Cardiac muscle cell (in vitro differentiated cells and primary cell): ENCODE measurements at places on chromosomes 11 and 22.

GRCh38 chr11:90284171-90284570 lies 61.3 kb upstream of the CHORDC1 start:
- DNase-seq = no peak

GRCh38 chr22:40818192-40818746 lies 877 bp downstream of the SLC25A17 start:
- no peak for DNase-seq

DNA sequence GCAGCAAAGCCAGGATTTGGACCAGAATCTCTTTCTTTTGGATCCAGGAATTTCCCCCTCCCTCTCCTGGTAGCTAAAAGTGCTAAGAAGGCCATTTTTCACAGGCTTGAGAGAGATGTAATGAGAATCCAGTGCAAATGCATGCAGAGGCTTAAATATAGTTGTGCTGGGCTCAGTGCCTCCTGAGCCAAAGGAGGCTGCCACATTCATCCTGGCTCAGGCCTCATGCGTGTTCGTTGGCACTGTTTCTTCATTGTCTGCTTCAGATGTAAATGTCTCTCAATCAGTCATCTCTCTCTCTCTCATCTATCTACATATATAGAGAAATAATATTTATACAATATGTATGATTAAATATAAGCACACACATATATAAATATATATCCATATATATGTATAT lies 83.6 kb downstream of the INSC start:
- no peak for DNase-seq

DNA sequence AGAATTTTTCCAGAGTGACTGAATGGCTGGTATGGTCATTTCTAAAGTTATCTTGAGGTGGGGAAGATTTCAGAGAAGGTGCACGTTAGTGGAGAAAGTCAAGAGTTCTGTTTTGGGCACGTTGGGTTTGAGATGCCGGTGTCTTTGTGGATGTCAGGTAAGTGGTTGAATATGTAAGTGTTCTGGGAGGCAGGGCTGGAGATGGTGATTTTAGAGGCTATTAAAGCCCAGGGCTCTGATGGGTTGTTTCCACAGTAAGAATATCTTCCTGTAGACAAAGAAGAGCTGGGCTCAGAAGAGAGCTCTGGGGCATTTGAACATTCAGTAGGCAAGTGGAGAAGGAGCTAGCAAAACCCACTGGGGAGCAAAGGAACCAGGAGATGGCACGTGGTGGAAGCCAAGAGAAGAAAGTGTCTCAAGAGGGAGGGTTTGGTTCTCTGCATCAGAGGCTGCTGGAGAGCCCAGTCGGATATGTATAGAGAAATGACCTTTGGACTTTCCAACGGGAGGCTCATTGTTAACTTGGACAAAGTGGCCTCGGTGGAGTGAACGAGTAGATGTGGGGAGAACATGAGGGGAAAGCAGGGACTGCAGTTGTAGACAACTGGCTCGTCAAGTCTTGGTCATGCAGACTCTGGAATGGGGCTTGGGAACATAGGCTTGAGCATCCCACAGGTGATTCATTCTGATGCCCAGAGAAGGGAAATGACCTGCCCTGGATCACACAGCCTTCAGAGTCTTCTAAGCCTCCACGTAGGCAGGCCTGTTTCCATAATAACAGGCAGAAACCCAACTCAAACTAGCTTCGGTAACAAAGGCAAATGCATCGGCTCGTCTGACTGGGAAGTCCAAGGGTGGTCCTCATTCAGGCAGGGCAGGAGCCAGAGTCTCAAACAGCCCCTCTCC lies 98.4 kb upstream of the PARVA start:
- no peak for DNase-seq

GRCh38 chr22:19612866-19613572 lies 88.8 kb upstream of the CLDN5 start:
- DNase-seq = no peak

GRCh38 chr22:40345271-40345670 lies 1.0 kb upstream of the ADSL start:
- peak; percentile 23 for DNase-seq

DNA sequence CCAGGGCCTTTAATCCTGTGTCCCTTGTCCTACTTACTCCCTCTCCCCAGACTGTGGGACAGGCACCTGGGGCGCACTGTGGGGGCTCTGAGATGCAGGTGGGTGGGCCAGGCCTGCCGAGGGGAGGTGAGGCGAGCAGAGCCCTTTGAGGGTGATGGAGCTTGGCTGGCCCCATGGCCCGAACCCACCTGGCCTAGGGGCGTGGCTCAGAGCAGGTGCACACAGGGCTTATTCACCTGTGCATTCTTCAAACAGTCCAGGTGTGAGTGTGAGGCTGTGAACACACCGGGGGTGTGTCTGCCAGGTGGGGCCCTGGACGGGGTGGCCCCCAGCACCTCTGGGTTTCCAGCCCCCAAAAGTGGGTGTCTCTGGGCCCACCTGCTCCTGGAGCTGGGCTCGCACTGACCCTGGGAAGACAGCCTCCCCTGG lies 9.0 kb upstream of the MUC5AC start:
- DNase-seq = no peak

DNA sequence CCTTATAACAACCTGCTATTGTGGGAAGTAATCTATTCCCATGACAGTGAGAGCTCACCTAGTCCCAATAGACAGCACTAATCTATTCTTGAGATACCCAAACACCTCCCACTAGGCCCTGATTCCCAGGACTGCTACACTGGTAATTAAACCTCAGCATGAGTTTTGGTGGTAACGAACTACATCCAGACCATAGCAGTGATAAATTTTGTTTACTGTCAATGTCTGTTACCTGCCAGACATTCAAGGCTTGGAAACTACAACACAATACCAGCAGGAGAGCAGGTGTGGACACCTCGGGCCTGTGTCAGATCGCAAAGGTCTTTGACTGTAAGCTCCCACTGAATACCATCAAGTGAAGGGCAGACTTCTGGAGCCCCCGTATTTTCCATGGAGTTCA lies 187.1 kb downstream of the ARHGAP42 start:
- no peak for DNase-seq

GRCh38 chr11:12241971-12242672 lies 131.7 kb downstream of the MICAL2 start:
- no peak for DNase-seq

GRCh38 chr11:12439615-12440014 lies 62.2 kb downstream of the PARVA start:
- no peak for DNase-seq

DNA sequence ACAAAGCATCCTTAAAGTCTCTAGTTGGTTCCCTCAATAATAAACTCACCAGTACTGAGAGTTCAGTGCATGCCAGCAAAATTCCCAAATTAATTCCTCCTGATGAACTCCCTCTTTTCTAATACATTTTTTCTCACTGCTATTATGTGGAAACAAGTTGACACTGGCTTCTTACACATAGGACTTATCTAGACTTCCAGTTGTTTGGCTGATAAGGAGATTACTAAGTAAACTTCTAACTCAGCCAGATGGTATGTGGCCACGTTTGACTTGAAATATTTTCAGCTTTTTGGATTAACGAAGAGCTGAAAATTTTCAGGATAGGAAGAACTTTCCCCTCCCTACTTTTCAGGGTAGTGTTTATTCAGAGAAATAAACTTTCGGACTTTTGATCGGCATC lies 1154.2 kb upstream of the TENM4 start:
- peak; percentile 81 for DNase-seq

DNA sequence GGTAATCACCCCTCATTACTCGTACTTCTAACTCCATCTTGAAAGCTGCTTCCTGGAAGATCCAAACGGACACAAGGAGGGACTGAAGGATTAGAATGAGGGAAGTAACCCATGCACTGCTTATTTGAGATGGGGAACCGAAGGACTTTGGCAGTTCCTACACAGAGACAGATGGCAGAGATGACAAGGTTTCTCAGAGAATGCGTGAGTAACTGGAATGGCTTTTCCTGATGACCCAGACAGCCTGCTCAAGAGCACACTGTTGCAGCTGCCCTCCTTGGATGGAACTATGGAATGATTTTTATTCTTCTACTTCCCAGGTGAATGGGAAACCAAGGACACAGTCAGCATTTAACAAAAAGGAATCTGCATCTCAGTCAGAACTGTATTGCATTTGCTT lies 7.3 kb downstream of the KCNJ11 start:
- peak; percentile 10 for DNase-seq

DNA sequence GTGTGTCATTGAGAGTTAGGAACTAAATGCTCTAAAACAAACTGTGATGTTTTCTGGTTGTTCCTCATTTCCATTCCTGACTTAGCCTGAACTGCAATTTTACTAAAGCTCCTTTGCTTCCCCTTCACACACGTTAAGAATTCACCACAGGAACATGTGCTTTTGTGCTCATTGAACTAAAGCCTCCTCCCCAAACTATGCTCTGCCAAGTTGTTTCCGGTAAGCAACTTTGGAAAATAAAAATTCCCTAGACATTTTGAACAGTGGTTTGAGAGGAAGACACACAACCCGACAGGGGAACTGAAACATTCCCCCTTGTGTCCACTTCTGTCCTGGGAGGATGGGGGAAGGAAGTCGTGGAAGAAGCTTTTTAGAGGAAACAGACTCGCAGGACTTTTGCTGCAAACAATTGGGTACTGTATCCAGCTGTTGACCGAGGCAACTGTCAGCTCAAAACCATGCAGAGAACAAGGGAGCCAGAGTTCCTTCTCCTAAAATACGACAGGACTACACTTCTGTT lies 66.9 kb downstream of the GAB2 start:
- DNase-seq = no peak

DNA sequence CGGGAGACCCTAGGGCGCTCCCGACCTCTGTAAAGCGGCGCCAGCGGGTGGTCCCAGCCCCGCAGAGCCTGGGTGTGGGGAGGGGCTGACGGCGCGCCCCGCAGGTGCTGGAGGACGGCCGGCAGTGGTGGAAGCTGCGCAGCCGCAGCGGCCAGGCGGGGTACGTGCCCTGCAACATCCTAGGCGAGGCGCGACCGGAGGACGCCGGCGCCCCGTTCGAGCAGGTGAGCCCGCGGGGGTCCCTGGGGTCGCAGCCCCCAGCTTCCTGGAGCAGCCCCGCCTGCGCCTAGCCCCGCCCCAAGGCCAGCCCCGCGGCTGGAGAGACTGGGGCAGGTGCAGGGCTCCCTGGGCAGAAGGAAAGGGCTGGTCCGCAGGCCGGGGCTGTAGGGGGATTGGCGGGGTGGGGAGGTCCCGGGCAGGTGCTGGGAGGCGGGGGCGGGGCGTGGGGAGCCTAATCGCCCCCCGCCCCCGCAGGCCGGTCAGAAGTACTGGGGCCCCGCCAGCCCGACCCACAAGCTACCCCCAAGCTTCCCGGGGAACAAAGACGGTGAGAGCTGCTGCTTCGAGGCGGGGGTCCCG lies 19.7 kb downstream of the EPS8L2 start:
- no peak for DNase-seq

DNA sequence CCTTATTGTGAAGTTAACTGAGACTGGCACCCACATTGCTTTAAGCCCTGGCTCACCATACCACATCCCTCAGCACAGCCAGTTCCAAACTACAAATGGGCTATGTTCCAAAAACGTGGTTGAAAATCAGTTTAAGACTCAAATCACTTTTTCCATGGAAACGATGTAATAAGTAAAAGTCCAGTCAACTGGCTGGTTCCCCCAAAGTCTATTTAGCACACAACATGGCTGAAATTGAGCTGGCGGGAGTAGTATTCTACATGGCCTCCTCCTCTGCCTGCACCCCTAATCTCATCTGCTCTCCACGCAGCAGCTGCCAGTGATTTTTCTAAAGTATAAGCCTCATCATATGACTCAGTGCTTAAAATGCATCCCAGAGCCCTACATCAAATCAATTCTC lies 40.9 kb upstream of the BIRC3 start:
- DNase-seq = no peak

- DNase-seq = no peak
Observed at GRCh38 chr11:116310698-116311097, 462.1 kb downstream of the BUD13 start.

DNA sequence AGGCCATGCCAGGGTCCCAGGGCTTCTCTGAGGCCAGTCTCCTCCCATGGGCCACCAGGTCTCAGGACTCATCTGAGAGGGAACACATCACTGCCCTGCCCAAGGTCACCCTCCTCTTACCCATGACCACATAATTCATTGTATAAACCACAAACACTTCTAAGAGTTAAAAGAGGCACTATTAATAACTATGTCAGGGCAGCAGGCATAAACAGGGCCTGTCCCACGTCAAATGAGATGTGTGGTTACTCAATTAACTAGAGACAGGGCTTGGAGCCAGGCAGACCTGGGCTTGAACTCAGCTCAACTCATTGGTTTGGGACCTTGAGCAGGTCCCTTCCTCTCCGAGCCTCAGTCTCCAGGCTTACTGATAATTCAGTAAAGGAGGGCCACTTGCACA lies 33.1 kb downstream of the ARAP1 start:
- DNase-seq = peak; percentile 44

DNA sequence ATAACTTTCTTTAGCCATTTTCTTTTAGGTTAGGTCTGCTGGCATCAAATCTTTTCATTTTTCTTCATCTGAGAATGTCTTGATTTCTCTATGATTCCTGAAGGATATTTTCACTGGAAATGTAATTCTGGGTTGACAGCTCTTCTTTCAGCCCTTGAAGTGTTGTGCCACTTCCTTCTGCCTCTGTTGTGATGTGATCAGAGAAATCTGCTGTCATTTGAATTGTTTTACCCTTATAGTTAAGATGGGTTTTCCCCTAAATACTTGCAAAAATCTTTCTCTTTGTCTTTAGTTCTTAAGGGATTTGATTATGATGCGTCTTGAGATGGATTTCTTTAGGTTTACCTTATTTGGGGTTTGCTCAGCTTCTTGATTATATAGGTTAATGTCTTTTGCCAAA lies 23.0 kb downstream of the USP47 start:
- no peak for DNase-seq

- DNase-seq = no peak
Observed at GRCh38 chr11:33655842-33656600, 44.6 kb downstream of the C11orf91 start.

GRCh38 chr11:27012234-27012921 lies 18.5 kb downstream of the FIBIN start:
- peak; percentile 14 for DNase-seq

- DNase-seq = peak; percentile 17
Observed at GRCh38 chr11:81658722-81659121, 1074.9 kb downstream of the FAM181B start.

GRCh38 chr22:49582181-49582580 lies 245.5 kb downstream of the BRD1 start:
- no peak for DNase-seq

DNA sequence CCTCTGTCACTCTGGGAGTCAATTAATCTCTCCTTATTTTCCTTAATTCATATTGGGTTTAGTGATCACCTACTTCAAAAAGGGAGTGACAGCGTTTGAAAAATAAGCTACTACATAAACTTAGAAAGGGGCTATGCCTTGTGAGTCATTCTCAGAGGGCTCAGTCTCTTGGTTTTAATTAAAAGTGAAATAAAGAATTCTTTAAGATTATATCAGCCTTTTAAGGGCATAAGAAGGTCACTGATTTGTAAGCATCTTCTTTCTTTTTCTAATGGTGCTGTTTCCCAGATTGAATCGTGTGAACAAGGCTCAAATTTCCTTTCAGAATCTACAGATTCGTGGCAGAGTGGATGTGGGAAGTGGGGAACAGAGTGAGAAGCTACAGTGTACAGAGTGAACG lies 636.2 kb upstream of the CCDC90B start:
- no peak for DNase-seq

- no peak for DNase-seq
Observed at GRCh38 chr11:111393096-111393495, 14.0 kb upstream of the POU2AF1 start.

- DNase-seq = no peak
Observed at GRCh38 chr11:88448131-88448670, 110.7 kb upstream of the CTSC start.
